Suppressor macrophage (primary cell): ENCODE measurements at places on chromosomes 6 and 20.

DNA sequence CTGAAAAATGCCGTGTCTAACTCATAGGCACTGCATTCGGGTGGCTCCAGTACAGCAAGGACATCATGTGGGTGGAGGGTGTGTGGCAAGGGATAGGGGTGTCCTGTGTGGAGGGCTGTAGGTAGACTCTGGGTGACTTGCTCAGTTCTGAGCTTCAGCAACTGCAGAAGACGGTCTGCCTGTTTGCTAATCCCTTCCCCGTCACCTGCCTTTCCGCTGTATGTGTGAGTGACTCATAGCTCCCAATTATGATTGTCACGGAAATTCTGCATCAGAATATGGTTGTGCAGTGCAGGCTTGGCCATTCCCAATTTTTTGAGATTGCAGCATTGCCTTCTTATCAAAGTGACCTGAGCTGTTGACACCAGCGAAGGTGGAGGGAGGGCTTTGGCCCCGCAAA, 174.3 kb downstream of the CDH4 start:
- no peak for DNase-seq

GRCh38 chr6:39294133-39294532, 20.1 kb downstream of the KCNK17 start:
- DNase-seq: peak; percentile 62

DNA sequence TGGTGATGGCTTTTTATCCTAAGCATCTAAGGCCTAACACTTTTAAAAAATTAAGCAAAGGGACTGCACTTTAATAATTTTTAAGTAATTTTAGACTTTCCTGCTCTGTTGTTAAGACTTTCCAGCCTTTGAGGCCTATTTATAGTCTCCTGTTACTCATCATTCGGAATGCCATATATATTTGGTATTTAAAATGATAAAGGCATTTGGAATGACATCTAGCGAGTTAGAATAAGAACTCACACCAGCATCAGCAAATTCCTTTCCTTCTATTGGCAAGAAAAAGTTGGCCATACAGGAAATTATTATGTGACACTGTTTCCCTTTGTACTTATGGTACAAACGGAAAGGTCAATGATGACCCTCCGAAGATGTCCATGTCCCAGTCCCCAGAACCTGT, 88.1 kb upstream of the STMND1 start:
- DNase-seq: no peak

DNA sequence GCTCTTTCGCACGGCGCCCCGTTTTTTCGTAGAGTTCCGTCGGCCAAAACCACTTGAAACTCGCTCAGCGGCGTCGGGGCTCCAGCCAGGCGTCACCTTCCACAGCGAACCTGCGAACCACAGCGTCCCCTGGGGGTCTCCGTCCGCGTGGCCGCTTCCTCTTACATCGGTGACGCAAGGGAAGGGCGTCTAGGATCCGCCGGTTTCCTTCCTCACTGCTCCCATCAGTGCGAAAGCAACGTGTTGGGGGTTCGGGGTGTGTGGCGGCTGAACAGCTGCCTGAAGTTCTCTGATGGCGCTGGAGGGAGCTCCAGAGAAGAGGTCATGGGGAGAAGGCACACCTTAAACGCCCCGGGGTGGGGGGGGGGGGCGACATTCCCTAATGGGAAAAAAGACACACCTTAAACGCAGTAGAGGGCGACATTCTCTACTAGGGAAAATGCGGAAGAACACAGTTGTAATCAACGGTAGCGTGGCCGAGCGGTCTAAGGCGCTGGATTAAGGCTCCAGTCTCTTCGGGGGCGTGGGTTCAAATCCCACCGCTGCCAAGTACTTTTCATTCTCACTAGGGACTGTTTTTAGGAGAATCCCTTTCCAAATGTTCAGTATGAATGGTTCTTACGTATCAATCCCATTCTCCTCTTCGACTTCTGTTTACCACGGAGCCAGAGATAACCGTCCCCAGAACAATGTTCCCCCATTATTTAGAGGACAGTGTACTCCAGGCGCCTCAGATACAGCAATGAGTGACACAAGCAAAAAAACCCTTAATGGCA, 16.4 kb downstream of the ZNF311 start:
- DNase-seq: peak; percentile 77

DNA sequence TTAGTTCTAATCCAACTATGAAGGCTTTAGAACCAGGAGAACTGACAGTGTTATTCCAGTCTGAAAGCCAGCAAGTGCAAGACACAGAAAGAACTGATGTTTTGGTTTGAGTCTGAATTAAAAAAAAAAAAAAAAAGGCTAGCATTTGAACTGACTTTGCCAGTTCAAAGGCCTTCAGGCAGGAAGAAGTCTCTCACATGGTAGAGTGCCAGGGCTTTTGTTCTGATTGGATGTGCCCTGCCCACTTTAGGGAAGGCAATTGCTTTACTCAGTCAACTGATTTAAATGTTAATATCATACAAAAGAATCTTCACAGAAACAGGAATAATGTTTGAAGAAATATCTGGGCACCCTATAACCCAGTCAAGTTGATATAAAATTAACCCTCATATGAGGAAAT, 212.2 kb downstream of the HIVEP2 start:
- DNase-seq: no peak
